SJSA1 (cell line): ENCODE measurements at places on chromosomes 13 and 19. TPM values are rescaled to one million over a fixed set of nuclear protein-coding genes. Genes with fewer than 3 reads are reported as not detected.
A peak's percentile ranks its signal among the peaks of the same experiment; 100 is the strongest.

The CACNA1A gene
- total RNA-seq, result not detected in 2 replicates

The TSHZ3 gene
- 4.2 and 8.3 TPM in 2 replicates for total RNA-seq

DNA sequence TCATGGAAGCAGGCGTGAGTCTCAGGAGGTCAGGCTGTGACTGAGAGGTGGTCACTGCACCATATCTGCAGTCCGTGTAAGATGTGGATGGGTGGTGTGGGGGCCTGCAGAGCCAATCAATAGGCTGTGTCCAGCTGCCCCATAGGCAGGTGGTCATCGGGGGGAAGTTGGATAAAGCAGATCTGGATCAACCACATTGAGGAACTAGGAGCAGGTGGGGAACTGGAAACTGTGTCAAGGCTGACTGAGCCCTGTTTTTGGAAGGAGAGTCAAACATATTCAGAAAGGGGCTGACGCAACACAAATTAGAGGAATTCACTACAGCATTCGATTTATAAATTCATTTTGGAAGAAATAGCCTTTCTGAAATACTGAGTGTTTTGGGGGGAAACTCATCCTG, 15.0 kb downstream of the CLEC4M start:
- no peak overlapping the region for H3K4me3 ChIP-seq
- DNase-seq, result no peak
- H3K27ac ChIP-seq, result no peak overlapping the region
- H3K36me3 ChIP-seq, result no peaks in the 10 kb centered on the region
- H3K4me1 ChIP-seq, result no peaks in the 10 kb centered on the region
- peaks cover 27% of the 10 kb centered on the region for H3K27me3 ChIP-seq

The KISS1R gene
- total RNA-seq, result not detected in 2 replicates

- peaks cover 18% of the 10 kb centered on the region for H3K4me1 ChIP-seq
- DNase-seq, result no peak
- no peak overlapping the region for H3K4me3 ChIP-seq
- H3K27ac ChIP-seq, result no peak overlapping the region
- peaks cover 4% of the 10 kb centered on the region; the same call in 1 of the 2 replicates for H3K36me3 ChIP-seq
- H3K27me3 ChIP-seq, result no peaks in the 10 kb centered on the region
These were observed 197.7 kb upstream of the RNF113B start for GRCh38 chr13:98374750-98375149.

- H3K4me1 ChIP-seq, result peaks cover 54% of the 10 kb centered on the region
- H3K27me3 ChIP-seq, result no peaks in the 10 kb centered on the region
- peak overlapping the region; percentile 89 for H3K4me3 ChIP-seq
- DNase-seq, result no peak
These were observed 4.6 kb downstream of the MIDN start for GRCh38 chr19:1252821-1253513.
